Brain (organoid and tissue), 16 donors: ENCODE measurements at places on chromosomes 12 and 14. TPM values are rescaled to one million over a fixed set of nuclear protein-coding genes. Genes with fewer than 3 reads are reported as not detected.

The PTPN21 gene
- 2.6 TPM for polyA plus RNA-seq

The KERA gene
- polyA plus RNA-seq = not detected

The SERPINA5 gene
- 2.3 TPM for polyA plus RNA-seq

The KCNH5 gene
- polyA plus RNA-seq = 1.6 TPM

The CLEC4D gene
- not detected for polyA plus RNA-seq

The ARHGEF40 gene
- polyA plus RNA-seq = 21.3 TPM

The MIP gene
- polyA plus RNA-seq = not detected

The SPIC gene
- not detected for polyA plus RNA-seq

The COX8C gene
- polyA plus RNA-seq = not detected

The USP5 gene
- 106 TPM for polyA plus RNA-seq

The RPL10L gene
- not detected for polyA plus RNA-seq

The USP44 gene
- polyA plus RNA-seq = 0.20 TPM

The TSPAN11 gene
- 5.6 TPM for polyA plus RNA-seq

The SLC10A1 gene
- polyA plus RNA-seq = not detected

The PRH2 gene
- not detected for polyA plus RNA-seq

The LBHD2 gene
- polyA plus RNA-seq = not detected

The SLC8A3 gene
- polyA plus RNA-seq = 2.3 TPM

The GALNT8 gene
- 9.8 TPM for polyA plus RNA-seq

The C14orf39 gene
- not detected for polyA plus RNA-seq

The TC2N gene
- polyA plus RNA-seq = 0.20 TPM

The SLC2A14 gene
- polyA plus RNA-seq = 0.76 TPM

The PCED1B gene
- polyA plus RNA-seq = 0.39 TPM

The CLEC9A gene
- polyA plus RNA-seq = 0.80 TPM

The JPH4 gene
- 39.2 TPM for polyA plus RNA-seq

The DEPDC4 gene
- polyA plus RNA-seq = 1.0 TPM

The NIN gene
- polyA plus RNA-seq = 8.5 TPM

The LRCOL1 gene
- polyA plus RNA-seq = 0.46 TPM

The SLCO1B3 gene
- polyA plus RNA-seq = not detected

The NOS1 gene
- polyA plus RNA-seq = 1.5 TPM

The NRXN3 gene
- polyA plus RNA-seq = 8.8 TPM

The RHNO1 gene
- 27.1 TPM for polyA plus RNA-seq

The RNASE1 gene
- 358 TPM for polyA plus RNA-seq

The ARL6IP4 gene
- 283 TPM for polyA plus RNA-seq

The NKX2-1 gene
- 90.6 TPM for polyA plus RNA-seq

The ADAM21 gene
- polyA plus RNA-seq = not detected

The RNASE2 gene
- polyA plus RNA-seq = 1.2 TPM

The KRT77 gene
- polyA plus RNA-seq = not detected

The CMKLR1 gene
- 1.6 TPM for polyA plus RNA-seq

The ACOT4 gene
- polyA plus RNA-seq = 2.4 TPM

The HSP90AA1 gene
- 470 TPM for polyA plus RNA-seq

The ACVRL1 gene
- 9.8 TPM for polyA plus RNA-seq

The ALKBH1 gene
- 11.2 TPM for polyA plus RNA-seq
